Stimulated activated CD4-positive, alpha-beta T cell treated with anti-CD3 and anti-CD28 coated beads, Interleukin-1b, Interleukin-23, amount 100 ng/mL, for 1 hour (primary cell): ENCODE measurements at places on chromosomes 7 and 10.

DNA sequence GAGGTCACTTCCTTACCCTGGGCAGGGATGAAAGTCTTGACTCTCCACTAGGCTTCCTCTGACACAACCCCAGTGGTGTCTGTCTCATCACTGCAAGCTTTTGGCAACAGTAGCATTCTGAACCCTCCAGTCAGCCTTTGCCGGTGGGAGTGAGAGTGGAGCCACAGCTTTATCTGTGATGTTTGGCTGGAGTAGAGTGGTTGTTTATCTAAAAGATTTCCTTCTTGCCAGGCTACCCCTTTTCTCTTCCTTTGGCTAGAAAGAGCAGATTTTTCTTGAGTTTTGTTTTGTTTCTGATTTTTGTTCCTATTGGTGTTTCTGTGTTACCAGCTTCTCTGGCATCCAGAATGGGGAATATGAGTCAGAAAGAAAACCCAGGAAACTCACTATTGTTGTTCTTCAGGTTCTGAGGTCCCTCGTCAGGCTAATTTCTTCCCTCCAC, 98.9 kb upstream of the KIF5B start:
- no peak for DNase-seq

- peak; percentile 73 for DNase-seq
Measured at GRCh38 chr10:32958085-32959005, at the start of gene ITGB1. Gene ITGB1, minus strand, starts transcription at chr10:32958230. Its CDS starts 22,672 bp downstream, at chr10:32935558.

- DNase-seq, result no peak
Measured at GRCh38 chr7:33832271-33832721, 73.0 kb upstream of the BMPER start.

- no peak for DNase-seq
Measured at GRCh38 chr10:2548071-2548470, 519.3 kb upstream of the PFKP start.

DNA sequence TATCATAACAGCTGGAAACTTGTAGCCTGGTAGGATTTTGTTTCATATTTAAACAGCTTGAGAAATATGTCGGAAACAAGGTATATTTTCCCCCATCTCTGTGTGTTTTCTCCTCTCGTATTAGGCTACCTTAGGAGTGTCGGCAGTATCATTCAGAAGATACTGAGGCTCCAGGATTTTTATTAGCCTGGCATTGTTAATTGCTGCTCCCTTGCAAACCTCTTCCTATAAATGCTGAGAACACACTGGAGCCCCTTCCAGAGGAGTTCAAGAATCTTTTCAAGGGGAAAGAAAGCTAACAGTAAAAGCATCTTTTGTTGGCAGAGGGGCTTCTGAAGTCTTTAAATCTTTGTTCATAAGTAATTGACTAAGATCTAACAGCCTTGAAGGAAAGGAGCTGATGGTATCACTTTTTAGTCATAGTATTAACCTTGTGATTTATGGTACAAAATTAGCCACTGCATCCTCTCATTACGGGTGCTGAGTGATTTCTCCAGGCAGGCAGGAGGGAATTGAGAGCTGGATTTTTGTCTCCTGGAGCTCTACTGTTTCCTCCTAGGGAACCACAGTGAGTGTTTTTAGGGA, 998.7 kb downstream of the LRMDA start:
- no peak for DNase-seq

- no peak for DNase-seq
Measured at GRCh38 chr7:4249241-4249640, 432.9 kb upstream of the FOXK1 start.

DNA sequence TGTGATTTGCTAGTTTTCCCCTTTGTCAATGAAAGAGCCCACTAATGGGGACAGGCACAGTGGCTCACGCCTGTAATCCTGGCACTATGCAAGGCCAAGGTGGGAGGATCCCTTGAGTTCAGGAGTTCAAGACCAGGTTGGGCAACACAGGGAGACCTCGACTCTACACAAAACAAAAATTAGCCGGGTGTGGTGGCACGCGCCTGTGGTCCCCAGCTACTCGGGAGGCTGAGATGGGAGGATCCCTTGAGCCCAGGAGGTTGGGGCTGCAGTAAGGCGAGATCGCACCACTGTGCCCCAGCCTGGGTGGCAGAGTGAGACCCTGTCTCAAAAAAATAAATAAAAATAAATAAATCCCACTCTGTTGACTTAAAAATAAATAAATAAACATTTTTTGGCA, 5.1 kb downstream of the WIPI2 start:
- no peak for DNase-seq

GRCh38 chr7:148265896-148266295, 324.7 kb upstream of the C7orf33 start:
- DNase-seq, result no peak

- no peak for DNase-seq
Measured at GRCh38 chr7:26618449-26618848, 245.9 kb downstream of the SKAP2 start.

DNA sequence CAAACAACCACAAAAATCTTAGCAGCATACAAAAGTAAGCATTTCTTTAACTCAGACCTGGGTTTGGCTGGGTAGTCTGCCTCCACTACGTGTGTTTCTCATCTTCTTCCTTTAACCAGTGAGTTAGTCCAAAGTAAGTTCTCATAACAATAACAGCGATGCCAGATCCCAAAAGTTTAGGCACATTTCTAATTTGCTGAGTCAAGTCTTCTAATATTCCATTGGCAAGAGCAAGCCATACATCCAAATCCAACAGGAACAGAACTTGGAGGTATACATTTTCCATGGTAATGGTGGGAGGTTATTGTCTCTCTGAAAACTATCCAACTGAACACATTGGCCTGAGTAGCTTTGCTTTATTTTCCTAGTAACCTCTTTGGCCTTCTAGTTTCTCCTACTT, 115.7 kb upstream of the CNTNAP2 start:
- no peak for DNase-seq

GRCh38 chr10:113430634-113431397, 122.0 kb upstream of the HABP2 start:
- DNase-seq, result no peak

DNA sequence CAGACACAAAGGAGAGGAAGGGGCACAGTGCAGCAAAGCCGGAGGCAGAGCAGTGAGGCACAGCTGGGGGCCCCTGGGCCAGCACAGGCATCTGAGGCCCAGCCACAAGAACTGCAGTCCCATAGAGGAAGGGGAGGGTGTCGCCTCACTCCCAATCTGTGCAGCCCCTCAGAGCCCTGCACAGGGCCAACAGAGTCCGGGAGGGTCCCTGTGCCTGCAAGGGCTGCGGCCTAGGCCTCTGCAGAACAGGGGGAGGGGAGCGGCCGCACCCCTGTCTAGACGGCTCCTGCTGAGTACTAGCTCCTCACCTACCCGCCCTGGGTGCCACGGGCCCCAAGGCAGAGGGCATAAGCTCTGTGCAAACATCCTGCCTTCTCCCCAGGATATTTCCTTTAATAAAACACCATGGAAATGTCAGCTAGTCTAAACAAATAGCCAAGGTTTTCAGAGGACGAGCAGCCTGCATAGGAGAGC, 32.4 kb upstream of the RET start:
- DNase-seq, result no peak

DNA sequence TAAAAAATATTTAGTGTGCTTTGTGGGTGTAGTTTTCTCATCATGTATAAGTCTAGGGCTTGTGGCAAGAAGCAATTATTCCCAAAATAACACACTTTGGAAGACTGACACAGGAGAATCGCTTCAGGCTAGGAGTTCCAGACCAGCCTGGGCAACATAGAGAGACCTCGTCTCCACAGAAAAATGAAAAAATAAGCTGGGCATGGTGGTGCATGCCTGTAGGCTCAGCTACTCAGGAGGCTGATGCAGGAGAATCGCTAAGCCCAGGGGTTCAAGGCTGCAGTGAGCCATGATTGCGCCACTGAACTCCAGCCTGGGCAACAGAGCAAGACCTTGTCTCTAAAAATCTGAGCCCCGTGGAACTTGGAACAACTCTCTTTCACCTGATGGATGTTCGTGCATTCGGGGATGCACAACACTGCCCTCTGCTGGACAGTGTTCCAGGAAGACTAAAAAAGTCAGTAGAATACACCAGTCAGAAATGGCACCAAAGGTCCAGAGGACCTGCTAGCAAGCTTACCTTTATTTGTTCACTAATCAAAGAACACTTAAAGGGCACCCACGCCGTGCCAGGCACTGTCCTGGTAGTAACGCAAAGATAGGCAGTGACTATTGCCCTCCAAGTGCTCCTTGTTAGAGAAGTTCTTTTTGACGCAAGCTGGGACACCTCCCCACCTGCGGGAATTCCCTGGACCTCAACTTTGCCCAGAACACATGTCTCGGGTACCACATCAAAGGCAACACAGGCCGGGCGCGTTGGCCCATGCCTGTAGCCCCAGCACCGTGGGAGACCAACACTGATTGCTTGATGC, 81.9 kb upstream of the CALN1 start:
- DNase-seq, result peak; percentile 17

GRCh38 chr10:7592627-7593026, 74.1 kb downstream of the ITIH5 start:
- no peak for DNase-seq

DNA sequence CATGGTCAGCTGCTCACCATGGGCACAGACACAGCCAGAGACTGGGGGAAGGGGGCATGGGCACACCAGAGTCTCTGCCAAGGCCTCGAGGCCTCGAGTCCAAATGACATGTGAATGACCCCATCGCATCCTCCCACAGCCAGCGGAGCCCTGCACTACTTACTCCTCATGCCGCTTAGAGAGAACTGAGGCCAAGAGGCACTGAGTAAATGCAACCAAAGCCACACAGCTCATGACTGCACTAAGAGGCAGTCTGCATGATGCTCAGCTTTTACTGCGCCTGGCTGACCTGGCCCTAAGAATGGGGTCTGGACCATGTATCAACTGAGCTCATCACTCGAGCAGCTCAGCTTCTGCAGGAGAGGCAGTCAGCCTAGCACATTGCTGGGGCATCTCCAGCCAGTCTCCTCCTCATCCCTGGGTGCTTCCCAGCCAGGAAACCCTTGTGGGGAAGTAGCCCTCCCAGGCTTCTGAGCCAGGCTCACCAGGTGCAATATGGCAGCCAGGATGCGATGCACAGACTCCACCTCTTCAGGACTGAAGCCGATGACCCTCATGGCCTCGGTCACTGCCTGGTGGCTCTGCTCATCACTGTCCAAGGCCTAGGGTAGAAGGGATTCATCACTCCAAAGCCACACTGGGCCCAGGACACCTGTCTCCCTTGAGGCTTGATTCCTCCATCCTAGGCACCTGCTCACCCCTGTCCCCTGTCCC, 7.5 kb downstream of the MYO1G start:
- no peak for DNase-seq

DNA sequence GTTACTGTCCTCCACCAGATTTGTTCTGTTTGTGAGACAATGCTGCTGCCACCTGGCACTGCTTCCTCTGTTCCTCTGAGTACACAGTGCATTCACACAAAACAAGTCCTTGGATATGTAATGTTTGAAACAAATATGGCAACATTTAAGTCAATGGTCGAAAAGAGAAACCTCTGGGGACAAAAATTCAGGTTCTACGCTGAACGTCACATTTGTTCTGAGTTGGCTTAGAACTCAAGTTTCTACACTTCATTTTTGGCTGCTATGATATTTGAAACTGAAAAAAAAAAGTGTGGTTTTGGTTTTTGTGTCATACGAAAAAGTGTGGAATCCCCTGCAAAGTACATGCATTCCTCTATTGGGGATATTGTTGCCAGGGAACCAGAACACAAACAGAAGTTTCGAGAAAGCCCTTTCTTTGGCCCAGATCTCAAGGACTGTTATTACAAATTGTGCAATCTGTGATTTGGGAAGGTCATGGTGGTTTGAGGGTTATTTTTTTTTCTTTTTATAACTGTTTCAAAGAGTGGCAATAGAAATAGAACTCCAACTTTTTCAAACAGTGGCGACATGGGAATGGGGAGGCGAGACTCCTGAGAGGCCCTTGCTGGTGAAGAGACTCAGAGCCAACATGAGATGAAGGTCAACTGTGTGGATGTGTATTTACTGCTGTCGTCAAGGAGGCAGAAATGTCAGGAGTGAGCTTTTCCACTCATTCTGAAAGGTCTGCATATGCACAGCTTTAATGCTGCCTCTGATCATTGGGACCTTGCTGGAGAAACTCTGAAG, 127.5 kb downstream of the CUBN start:
- DNase-seq, result no peak

- DNase-seq, result no peak
Measured at GRCh38 chr10:61357687-61358086, 95.5 kb downstream of the TMEM26 start.

DNA sequence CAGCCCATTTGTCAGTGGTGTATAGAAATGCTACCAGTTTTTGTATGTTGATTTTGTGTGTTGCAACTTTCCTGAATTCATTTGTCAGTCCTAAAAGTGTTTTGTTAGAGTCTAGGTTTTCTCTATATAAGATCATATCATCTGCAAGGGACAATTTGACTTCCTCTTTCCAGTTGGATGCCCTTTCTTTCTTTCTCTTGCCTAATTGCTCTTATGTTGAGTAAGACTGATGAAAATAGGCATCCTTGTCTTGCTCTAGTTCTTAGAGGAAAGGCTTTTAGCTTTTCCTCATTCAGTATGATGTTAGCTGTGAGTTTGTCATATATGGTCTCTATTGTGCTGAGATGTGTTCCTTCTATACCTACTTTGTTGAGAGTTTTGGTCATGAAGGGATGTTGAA, 161.7 kb upstream of the TPK1 start:
- no peak for DNase-seq

GRCh38 chr10:123018531-123018930, 9.7 kb downstream of the ACADSB start:
- DNase-seq, result no peak

GRCh38 chr10:79019441-79020014, 49.2 kb upstream of the ZMIZ1 start:
- DNase-seq, result no peak

- no peak for DNase-seq
Measured at GRCh38 chr10:79065091-79065551, 3.6 kb upstream of the ZMIZ1 start.

- no peak for DNase-seq
Measured at GRCh38 chr7:66442385-66442784, 186.3 kb upstream of the KCTD7 start.

- DNase-seq, result no peak
Measured at GRCh38 chr10:4639960-4640359, 186.0 kb upstream of the AKR1E2 start.

DNA sequence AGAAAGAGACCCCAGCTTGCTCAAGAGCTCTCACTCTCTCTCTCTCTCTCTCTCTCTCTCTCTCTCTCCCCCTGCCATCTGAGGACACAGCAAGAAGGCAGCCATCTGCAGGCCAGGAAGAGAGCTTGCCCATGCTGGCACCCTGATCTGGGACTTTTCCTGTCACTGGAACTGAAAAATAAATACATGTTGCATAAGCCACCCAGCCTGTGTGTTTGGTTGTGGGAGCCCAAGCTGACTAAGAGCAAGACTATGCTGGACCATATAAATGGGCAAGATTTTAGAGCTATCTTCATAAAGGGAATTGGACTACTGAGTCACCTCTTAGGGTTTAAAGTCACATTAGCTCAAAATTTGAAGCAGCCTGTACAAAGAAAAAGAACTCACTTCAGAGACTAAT, 98.6 kb downstream of the SLC16A9 start:
- no peak for DNase-seq

DNA sequence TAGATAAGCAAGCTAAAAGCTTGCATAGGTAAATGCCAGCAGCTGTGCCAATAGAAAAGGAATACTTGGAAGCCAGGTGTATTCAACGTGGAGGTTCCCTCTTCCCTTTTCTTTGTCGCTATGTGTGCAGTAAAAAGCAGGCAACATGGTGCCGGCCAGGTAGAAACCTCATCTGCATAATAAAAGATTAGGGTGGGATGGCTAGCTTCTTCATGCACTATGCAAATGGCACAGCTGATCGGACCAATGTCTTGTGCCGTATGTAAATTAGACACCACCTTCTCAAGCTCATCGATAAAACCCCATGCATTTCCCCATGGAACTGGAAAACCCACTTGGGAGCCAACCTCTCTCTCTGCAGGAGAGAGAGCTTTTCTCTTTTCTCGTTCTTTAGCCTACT, 150.9 kb upstream of the FOXK1 start:
- no peak for DNase-seq

GRCh38 chr10:74770400-74770799, 56.0 kb upstream of the KAT6B start:
- DNase-seq, result no peak
